GM03348 (cell line): ENCODE measurements at places on chromosomes 12 and 14.

DNA sequence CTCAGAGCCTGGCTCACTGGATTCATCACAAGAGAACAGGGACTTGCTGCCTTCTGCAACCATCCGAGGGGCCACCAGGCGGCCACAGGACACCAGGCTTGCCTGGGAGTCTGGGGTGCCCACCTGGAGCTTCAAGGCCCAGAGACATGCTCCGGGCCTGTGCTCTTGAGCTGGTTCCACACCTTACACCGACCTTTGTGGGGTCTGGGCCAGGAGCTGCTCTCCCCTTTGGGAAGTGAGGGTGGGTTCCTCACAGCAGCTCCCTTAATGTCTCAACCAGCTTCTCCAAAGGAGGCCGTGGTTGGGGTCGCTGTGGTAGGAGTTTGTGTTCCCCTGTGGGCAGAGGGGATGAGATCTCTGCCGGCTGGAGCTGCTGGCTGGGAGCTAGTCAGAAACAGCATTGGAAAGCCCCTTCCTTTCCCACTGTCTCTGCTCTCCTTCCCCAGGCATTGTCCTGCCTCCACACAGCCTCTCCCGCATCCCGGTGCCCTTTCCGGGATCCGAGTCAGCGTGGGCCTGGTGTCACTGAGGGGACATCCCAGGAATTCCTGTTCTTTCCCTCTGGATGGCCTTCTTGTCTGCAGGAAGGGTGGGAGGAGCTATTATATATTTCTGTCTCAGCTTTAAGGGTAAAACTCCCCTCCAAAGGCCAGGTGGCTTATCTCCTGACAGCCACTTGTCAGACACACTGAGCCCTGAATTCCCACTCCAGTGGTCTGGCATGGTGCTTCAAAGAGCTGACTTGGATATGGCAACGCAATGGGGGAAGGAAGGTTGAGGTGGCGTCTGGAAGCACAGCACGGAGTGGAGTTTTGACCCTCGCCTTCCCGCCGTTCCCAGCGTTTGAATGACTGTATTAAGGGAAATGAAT, 5.1 kb upstream of the PAPLN start:
- no peak for DNase-seq

DNA sequence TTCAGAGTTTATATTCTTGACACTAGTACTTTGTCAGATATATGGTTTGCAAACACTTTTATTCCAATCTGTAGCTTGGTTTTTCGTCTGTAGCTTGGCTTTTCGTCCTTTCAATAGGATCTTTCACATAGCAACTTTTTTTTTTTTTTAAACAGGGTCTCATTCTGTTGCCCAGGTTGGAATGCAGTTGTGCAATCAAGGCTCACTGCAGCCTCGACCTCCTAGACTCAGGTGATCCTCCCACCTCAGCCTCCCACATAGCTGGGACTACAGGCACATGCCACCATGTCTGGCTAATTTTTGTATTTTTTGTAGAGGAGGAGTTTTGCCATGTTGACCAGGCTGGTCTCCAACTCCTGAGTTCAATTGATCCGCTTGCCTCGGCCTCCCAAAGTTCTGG, 460.4 kb upstream of the SOX5 start:
- no peak for DNase-seq

DNA sequence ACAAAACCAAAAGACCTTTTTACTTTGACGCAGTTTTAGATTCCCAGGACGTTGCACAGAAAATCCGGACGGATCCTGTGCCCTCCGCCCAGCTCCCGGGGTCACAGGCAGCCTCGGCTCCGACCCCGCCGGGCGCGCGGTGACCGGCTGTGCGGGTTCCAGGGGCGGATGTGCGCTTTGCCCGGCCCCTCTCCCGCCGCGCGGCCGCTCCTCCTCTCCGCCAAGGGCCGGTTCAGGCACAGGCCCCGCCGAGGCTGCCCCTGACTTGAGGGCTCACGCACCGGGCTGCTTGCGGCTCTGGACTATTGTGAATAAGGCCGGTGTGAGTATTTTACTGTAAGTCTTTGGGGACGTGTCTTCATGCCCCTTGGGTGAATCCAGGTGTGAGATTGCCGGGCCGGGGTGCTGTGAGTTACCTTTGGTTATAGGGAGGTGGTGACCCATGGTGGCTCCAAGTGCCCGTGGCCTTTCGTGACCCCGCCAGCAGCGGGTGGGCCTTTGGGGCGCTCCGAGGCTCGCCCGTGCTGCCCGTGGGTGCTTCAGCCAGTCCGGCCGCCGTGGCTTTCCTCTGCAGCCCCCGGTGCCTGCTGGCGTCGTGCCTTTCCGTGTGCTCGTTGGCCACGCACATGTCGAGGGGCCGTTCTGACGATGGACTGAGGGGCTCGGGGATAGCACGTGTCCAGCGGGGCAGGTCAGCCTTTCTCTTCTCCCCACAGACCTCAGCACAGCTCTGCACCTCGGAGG, 45.9 kb downstream of the NOC4L start:
- DNase-seq = peak; percentile 56

GRCh38 chr14:92760524-92760805, 12.0 kb upstream of the LGMN start:
- no peak for DNase-seq

- DNase-seq = peak; percentile 68
Observed at GRCh38 chr12:110316861-110317260, 35.8 kb downstream of the ATP2A2 start.

DNA sequence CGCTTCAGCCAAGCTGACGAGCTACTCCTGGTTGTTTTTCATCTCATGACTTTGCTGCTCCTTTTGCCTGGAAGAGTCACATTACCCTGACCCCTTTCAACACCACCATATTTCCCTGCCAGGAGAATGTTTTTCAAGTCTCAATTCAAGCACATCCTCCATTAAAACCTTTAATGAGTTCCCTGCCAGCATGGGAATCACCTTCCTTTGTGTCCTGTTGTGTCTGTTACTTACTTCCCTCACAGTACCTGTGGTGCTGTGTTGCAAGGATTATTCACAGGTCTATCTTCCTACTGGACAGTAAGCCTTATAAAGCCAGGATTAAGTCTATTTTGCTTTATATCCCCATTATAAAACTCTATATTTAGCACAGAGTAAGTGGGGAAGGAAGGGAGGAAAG, 13.6 kb upstream of the SLC35F4 start:
- no peak for DNase-seq

GRCh38 chr12:2324387-2324786, 271.6 kb downstream of the CACNA1C start:
- DNase-seq = no peak

GRCh38 chr12:118500299-118500698, 123.9 kb downstream of the SUDS3 start:
- DNase-seq = no peak

GRCh38 chr12:91397866-91398532, 215.4 kb upstream of the DCN start:
- DNase-seq = no peak

- no peak for DNase-seq
Observed at GRCh38 chr14:61988240-61988639, 226.0 kb downstream of the SNAPC1 start.

- no peak for DNase-seq
Observed at GRCh38 chr14:36022765-36023410, 153.6 kb downstream of the PTCSC3 start.

DNA sequence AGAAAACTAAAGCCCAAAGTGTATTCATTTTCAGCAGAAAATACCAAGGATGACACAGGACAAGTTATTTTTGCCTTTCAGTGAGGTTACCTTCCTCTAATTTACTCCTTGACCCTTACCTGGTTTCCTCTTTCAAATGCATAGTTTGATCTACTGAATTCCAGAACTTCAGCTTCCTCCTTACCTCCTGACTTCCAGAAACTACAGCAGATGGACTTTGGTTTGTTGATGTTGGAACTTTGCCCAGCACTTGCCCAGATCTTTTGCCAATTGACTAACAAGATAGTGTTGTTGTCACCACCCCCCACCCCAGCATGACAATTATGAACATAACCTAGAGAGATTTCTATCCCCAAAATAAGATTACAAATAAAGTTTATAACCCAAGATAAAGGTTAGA, 63.2 kb downstream of the NAV3 start:
- no peak for DNase-seq

GRCh38 chr12:105228966-105229365, 7.0 kb downstream of the APPL2 start:
- DNase-seq = no peak

DNA sequence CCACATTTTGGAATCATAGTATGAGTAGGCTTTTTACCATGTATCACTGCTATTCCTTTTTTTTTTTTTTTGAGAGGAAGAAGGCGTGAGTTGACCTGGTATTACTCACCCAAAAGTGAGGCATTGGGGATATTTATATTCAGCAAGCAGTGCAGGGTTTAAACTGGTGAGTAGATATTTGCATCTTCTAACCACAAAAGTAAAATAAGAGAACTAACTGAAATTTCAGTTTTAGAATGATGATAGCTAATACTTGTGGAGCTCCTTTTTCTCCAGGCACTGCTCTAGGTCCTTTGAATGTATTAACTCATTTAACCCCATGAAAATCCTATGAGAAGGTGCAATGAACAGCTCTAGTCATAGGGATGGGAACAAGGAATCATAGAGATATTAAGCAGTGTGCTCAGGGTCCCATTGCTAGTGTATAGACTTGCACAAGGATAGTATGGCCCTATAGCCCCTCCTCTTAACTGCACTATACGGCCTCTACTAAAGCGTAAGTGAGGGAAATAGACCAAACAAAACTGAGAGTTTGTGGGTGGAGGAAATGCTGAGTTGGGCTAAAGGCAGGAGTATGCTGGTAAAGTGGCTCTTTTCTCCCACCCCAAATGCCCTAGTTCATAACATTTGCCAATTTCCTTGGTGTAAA, 104.3 kb upstream of the MAX start:
- peak; percentile 72 for DNase-seq
